CD4-positive, alpha-beta T cell treated with Interleukin-4 for 4 hours (primary cell): ENCODE measurements at places on chromosomes 7 and 10.

DNA sequence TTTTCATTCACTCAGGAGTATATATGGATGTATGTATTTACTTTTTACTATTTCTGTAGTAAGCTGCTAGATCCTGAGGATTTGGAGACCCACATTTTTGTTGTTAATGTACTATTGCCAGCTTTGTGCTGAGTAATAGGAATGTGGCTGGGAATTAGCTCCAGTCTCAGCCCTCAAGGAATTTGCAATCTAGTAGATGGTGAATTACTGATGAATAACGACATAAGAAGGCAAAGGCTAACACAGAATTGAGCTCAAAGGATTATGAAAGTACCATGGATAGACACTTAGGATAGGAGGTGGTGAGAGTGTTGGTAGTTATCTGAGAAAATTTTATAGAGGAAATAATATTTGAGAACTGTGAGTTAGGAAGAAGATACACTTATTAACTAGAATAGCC is 19.9 kb downstream of the CASD1 start:
- no peak for DNase-seq

DNA sequence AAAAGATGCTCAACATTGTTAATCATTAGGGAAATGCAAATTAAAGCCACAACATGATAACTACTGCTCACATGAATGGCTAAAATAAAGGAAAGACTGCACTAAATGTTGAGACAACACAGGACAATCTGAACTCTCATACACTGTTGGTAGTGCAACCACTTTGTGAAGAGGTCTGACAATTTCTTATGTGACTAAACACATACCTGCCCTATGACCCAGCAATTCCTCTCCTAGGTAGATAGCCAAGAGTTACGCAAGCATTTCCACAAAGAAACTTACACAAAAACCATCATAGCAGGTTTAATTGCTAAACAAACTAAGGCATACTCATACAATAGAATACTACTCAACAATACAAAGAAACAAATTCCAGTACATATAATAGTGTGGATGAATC is 41.8 kb upstream of the HERPUD2 start:
- no peak for DNase-seq

DNA sequence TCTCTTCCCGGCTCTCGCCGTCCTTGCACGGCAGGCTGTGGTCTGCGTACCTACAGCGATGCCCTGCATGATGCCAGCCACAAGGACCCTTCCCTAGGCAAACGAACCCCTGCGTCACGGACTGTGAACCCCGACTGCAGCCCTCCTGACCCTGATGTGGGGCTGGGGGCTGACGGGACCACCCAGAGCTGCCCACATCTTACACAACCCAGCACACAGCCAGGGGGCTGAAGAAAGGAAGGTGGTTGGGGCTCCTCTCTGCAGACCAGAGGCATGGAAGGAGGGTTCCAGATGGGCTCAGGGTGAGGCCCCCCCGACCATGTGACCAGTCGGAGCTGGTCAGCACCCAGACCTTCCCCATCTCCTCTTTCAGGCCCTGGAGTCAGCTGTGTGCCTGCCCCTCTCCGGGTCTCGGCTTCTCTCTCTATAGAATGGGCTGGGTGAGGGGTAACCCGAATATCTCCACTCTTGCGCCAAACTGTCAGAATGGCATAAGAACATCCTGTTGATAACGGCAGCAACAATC is 41.4 kb downstream of the EBF3 start:
- DNase-seq = no peak

DNA sequence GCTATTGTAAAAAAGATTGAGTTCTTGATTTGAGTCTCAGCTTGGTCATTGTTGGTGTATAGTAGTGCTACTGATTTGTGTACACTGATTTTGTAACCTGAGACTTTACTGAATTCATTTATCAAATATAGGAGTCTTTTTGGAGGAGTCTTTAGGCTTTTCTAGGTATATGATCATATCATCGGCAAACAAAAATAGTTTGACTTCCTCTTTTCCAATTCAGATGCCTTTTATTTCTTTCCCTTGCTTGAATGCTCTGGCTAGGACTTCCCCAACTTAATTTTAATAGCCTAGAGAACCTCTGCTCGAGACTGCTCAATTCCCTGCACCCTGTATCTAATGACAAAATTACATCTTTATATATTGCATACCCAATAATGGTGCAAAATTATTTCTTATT is 154.4 kb downstream of the CCDC7 start:
- DNase-seq = no peak

- no peak for DNase-seq
Observed at GRCh38 chr10:4477664-4478063, 348.3 kb upstream of the AKR1E2 start.

- no peak for DNase-seq
Observed at GRCh38 chr10:71333129-71333887, 14.2 kb downstream of the SLC29A3 start.

GRCh38 chr10:32384171-32384570 is 37.2 kb upstream of the EPC1 start:
- DNase-seq = no peak

DNA sequence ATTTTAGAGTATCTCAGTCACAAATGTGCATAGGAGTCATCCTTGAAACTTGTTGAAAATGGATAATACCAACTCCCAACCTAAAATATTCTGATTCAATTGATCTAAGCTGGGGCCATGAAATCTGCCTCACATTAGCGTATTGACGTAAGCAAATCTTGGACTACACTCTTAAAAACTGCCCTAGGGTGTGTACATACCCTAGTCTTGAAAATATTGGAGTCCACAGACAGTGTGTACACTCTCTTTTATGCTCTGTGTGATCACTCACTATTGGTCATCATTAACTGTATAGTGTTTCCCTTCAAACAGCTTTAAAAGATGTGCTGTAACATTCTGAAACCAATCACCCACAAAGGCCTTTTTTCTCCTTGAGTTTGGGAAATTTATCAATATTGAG is 102.9 kb upstream of the FERD3L start:
- DNase-seq = no peak

GRCh38 chr7:72710983-72711382 is 117.0 kb downstream of the TYW1B start:
- DNase-seq = no peak

GRCh38 chr10:23917251-23917840 is 291.6 kb upstream of the KIAA1217 start:
- no peak for DNase-seq

DNA sequence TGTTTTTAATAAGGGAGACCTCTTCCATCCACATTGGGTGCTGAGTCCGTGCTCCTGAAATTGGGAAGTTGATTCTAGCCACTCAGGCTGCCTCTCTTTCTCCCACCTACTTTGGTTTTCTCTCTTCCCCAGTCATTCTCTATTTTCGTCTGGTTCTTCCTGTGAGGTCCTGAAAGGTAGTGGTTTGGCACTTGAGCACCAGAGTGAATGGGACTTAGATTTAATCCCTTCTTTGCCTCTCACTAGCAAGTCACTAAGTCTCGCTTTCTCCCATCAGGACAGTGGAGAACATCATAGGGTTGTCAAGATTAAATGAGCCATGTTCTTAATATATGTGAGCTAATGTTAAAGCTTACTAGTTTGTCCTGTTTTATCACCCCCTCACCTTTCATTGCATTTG is 4.0 kb upstream of the AASS start:
- no peak for DNase-seq

- no peak for DNase-seq
Observed at GRCh38 chr7:54788664-54789063, 29.7 kb upstream of the SEC61G start.

DNA sequence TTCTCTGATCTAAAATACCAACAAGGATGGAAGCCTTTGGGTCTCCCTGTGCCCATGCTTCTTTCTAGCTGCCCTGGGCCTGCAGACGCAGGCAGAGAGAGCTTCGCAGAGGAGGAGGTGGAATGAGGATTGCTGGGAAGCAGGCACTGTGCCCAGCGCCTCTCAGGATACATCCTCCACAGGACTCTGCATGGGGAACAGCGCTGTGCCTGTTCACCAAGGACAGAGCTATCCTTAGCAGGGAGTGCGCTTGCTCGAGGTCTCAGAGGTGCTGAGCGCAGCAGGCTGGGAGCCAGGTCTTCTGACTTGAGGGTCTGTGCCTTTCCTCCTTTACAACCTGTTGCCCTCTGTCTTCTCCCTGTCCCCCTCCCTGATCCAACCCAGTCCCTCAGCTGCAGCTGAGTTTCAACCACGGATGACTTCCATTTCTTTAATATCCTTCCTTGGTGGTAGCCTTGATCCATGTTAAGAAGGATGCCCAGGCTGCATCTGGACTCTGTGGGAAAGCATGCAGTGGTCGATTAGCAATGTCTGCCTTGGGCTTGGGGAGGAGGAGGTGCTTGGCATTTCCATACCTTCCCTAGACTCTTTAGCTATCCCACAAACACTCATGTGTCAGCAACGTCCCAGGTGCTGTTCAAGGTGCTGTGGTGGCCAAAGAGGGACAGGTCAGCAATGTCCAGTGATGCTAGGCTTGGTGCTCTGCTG is 219.6 kb upstream of the GPR26 start:
- DNase-seq = no peak

DNA sequence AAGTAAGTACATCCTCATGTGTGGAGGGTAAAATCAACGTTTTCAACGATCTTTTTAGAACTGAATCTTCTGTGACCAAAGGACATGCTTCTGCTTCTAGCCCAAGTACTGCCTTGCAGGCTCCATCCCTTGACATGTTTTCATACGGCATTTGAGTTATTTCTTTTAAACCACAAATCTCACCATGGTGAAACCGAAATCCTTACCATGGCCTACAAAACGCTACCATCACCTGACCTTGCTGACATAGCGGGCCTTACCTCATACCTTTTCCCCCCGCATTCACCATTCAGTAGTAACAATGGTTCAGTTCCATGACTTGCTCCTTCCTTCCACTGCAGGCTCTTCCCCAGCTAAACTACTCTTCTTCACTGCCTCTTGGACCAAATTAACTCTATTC is 3.5 kb downstream of the RNF216 start:
- DNase-seq = no peak

DNA sequence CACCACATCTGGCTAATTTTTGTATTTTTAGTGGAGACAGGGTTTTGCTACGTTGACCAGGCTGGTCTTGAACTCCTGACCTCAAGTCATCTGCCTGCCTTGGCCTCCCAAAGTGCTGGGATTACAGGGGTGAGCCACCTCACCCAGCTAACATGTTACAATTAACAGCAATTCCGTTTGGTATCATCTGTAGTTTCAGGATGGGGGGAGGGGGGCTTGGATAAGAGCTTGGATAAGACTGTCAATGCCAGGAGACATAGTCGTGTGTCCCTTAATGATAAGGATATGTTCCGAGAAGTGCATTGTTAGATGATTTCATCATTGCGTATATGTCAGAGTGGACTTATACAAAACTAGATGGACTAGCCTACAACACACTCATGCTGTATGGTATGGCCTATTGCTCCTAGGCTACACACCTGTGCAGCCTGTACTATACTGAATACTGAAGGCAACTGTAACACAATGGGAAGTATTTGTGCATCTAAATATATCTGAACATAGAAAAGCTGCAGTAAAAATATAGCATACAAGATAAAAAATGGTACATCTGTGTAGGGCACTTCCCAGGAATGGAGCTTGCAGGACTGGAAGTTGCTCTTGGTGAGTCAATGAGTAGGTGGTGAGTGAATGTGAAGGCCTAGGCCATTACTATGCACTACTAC is 103.9 kb upstream of the TNS3 start:
- DNase-seq = no peak

DNA sequence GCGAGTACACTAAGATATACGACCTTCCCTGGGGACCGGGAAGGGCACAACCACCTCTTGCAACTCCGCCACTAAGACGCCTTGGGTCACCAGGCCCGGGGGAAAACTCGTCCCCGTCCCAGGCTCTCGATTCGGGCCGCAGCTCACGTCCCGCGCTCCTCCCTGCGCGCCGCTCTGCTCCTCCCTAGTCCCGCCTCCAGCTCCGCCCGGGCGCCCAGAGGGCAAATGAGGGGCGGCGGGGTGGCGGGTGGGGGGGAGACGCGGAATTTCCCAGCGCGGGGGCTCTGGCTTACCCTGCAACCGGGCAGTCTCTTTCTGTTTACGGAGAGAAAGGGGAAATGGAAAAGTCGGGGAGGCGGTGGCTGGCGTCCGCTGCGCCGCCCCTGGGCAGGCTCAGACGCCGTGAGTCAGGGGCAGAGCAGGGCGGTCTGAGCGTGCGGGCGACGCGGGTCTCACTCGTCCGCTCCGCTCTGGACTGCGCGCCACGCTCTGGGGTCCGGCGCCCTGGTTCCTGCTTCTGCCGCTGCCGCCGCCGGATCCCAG is at the start of gene MAP3K8:
Gene MAP3K8, plus strand, starts transcription at position 455 of the 543 bp plus-strand sequence. CDS start 4,755 bp downstream, outside the sequence.
- peak; percentile 87 for DNase-seq

GRCh38 chr7:150935149-150935548 is 43.0 kb downstream of the KCNH2 start:
- DNase-seq = no peak

- no peak for DNase-seq
Observed at GRCh38 chr10:71396084-71396710, 523 bp upstream of the CDH23 start.

DNA sequence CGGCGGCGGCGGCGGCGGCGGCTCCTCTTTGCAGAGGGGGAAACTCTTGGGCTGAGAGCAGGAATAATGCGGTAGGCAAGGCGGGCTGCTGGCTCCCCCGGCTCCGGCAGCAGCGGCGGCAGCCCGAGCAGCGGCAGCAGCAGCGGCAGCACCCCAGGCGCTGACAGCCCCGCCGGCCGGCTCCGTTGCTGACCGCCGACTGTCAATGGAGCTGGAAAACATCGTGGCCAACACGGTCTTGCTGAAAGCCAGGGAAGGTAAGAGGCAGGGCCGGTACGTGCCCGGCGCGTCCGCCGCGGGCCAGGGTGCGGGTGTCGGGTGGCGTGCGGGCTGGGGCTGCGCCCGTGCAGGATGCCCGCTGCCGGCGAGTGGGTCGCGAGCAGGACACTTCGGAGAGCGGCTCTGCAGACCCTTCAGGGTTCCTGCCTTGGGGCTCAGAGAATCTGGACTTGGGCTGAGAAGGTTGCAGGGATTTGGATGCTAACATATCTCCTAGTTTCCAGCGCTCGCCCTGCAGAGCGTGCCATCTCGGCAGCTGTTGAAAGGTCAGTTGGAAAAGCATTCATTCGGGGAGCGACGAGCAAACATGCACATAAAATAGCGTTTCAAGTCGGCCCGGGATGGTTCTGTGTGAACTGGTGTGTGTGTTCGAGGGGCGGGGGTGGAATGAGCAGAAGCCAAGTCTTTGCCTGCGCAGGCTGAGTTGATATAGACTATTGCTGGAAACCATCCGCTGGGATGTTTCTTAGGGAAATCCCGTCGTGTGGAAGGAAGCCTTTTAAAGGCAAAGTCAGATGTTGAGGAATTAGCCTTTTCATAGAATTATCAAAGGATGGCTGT is 562 bp downstream of the GRK5 start:
- DNase-seq = no peak

GRCh38 chr10:30827531-30828120 is 198.1 kb upstream of the LYZL2 start:
- no peak for DNase-seq

GRCh38 chr7:44624318-44624717 is 17.9 kb downstream of the OGDH start:
- no peak for DNase-seq
